ENCODE measurements at places on chromosomes 7 and 10.

DNA sequence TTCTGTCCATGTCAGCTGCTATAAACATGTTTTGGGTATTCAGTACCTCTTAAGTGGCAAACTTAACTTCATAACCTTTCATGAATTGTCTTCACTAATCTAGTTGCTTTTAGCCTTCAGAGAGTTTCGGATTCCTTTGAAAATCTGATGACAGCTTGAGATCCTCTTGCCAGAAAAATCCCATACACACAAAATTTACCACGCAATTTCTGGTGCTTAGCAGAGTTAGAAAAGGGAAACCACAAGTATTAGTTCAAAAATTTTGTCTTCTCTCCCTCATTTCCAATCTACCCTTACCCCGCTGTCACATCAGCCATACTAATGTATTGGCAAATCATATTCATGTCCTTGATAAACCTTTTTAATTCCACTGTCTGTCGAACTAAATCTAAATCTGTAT is 72.7 kb upstream of the TMEM106B start:
- DNase-seq: no peak

- DNase-seq: no peak
Measured at GRCh38 chr7:118039963-118040489, 143.9 kb upstream of the LSM8 start.

DNA sequence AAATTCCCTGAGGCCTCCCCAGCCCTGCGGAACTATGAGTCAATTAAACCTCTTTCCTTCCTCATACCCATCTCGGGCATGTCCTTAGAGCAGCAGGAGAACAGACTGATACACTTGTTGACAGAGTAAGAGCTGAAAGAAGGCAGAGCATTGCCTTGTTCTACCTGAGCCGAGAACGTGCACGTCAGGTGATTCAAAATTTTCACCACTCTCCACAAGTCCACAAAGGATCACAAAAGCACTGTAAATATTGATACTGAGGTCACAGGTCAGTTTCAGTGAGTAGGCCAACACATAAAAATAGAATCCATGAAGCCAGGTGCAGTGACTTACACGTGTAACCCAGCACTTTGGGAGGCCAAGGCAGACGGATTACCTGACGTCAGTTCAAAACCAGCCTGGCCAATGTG is 27.8 kb downstream of the DCLRE1C start:
- DNase-seq: no peak

GRCh38 chr10:122140941-122141623 is 130.0 kb upstream of the BTBD16 start:
- DNase-seq: no peak

DNA sequence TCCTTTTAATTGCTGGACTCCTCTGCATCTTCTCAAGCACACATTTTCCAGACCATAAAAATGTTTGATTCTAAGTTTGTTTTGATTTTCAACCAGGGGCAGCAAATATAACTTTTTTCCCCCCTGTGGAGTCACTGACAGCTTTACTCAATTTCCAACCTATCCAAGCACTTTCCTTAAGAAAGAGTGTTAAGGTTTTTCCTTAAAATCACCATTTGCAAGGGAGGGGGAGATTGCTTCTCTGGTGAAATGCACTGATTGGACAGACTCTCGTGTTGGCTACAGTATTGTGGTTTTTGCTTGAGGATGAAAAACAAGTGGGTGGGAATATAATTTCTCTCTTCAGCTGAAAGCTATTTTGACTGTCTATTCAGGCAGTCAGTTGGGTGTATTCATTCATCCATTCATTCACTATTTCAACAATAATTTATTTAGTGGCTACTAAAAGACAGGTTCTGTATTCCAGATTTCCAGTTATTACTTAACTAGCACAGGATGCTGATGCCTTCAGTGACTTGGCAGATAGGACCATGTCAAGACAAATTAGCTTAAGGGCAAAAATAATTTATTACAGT is 146.3 kb downstream of the BAMBI start:
- no peak for DNase-seq

DNA sequence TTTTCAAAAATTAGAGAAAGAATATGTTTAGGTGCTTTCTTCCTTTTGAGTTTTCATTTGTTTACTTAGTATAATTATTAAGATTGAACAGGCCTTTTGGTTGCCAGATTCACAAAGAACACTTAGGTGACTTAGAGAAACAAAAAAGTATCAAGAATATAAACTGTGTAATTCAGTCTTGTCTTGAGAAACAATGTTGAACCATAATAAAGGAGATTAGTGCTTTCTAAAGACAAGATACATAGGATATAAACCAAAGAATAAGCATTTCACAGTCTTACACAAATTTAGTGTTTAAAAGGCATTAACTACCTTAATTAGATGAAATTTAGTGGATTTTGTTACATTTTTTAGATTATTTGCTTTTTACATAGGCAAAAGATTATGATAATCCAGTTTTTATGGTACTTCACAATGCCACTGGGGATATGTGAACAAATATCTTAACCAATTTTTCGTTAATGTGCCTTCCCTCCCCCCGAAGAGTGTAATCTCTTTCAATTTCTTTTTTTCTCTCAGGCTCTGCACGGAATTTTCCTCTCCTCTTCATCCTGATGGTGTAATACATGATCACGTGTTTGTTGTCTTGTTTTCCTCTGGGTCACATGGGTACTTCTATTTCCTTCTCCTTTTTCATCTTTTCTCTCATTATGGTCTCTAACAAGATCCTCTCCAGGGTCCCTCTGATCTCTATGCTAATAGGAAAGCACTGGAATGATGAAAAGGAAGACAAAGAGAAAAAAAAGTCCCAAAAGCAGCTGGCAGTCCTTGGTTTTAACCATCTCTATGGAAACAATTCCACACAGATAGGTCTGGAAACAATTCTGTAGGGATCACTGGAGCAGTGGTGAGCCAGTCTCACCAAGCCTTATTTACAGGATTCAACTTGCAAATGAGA is 3.7 kb upstream of the HNRNPH3 start:
- DNase-seq: no peak

DNA sequence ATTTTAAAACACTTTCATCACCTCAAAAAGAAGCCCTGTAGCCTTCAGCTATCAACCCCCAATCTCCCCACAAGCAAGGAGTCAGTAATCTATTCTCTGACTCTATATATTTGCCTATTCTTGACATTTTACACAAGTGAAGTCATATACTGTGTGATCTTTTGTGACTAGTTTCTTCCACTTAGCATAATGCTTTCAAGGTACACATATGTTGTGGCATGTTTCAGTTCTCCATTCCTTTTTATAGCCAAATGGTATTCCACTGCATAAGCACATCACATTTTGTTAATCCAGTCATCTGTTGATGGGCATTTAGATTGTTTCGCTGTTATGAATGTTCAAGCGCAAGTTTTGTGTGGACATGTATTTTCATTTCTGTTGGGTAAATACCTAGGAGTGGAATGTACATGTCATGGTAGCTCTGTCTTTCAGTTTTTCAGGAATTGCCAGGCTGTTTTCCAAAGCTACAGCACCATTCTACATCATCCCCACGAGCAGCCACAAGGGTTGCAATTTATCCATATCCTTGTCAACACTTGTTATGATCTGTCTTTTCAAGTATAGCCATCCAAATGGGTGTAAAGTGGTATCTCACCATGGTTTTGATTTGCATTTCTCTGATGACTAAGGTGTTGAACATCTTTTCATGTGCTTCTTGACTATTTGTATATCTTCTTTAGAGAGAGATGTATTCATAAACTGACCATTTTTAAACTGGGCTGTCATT is 405.6 kb downstream of the KCNMA1 start:
- no peak for DNase-seq

GRCh38 chr10:33176688-33177087 is 157.8 kb downstream of the NRP1 start:
- no peak for DNase-seq

DNA sequence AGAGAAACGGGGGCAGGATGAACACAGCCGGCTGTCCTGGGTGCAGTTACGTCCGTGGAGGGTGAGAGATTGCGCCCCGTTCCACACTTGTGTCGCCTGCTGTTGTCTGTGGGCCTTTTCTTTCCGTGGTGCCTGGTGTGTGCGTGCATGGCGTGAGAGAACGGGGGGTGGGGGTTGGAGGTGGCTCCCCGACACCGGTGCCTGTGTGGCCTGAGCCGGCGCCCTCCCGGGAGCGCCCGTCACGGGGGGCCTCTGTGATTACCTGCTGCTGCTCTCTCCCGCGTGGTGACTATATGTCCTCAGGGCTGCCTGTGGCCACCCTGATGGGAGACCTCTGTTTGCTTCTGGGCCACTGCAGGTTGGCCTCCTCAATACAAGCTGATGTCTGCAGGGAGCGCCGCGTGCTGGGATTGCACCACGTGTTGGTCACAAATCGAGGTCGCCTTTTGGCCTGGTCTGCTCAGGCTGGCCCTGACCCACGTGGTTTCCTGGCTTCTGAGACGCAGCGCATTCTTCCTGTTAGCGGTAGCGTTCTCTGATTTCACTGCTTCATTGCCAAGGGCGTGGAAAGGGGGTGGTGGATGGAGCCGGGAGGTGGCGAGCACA is 10.9 kb upstream of the AP5Z1 start:
- DNase-seq: no peak

DNA sequence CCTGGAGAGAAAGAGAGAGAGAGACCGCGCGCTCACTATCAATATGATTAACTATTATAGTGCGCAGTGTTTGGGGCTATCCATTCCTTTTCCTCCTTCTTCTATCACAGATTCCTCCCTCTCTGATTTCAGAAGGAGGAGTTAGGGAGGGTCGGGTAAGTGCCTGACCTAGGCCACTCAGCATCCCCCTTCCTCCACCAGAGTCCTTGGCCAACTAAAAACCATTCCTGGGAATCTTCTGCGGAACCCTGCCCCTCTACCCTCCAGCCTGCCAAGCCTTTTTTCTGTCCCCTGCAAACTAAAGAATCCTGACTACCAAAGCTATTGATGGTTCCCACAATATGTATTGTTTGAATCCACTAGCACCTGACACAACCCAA is 256.2 kb upstream of the NFE2L3 start:
- no peak for DNase-seq

GRCh38 chr7:138882249-138882648 is 84.3 kb upstream of the ATP6V0A4 start:
- no peak for DNase-seq

- DNase-seq: no peak
Measured at GRCh38 chr10:67725567-67725966, 29.6 kb upstream of the CTNNA3 start.

- no peak for DNase-seq
Measured at GRCh38 chr7:29565224-29565630, 1.6 kb downstream of the PRR15 start.

DNA sequence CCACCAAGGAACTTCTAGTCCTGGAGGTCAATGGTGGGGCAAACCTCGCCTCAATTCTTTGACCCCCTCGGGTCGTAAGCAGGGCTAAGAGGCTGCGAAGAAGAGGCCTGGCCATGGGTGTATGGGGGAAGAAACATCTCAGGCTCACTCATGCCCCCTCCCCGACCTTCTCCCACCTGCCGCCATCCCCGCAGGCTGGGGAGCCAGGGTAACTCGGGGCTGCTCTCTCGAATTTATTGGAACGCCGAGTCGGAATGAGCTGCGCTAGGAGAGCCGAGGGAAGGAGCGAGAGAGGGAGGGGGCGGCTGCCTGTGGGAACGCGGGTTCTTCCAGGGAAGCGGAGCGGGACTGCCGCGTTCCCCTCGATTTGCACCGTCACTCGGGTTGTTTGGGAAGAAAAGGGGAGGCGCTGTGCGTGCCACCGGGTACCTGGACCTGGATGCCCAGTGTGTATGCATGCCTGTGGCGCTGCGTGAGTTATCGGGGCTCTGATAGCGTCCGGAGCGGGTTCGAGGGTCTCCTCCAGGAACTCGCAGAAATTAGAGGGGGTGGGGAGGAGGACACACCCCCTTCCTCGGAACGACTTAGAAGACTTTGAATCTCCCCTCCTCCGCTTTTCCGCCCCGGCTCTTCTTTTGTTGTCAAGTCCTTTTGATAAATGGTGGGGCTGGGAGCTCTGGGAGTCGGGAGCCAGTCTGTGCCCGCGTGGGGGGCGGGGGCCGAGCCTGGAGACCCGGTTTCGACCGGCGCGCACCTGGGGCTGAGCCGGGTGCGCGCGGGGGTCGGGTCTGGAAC is 1.8 kb upstream of the ZNF503 start:
- no peak for DNase-seq

DNA sequence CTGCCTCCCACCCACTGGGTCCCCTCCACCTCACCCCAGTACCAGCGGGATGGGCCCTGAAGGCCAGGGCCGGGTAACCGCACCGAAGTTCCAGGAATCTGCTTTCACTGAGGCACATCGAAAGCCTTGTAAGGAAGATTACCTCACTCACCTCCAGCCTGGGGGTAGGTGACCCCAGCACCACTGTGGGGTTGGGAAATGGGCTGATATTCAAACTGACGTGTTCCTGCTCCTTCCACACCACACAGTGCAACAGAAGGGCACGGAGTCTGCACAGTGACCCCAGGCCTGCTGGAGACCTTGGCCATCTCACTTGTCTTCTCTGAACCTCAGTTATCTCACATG is 29.8 kb downstream of the NPS start:
- DNase-seq: no peak

Measured in CD4-positive, alpha-beta T cell treated with Interleukin-4 for 1 hour (primary cell).